ENCODE measurements at places on chromosomes 11 and 22. TPM values are rescaled to one million over a fixed set of nuclear protein-coding genes. Genes with fewer than 3 reads are reported as not detected.

DNA sequence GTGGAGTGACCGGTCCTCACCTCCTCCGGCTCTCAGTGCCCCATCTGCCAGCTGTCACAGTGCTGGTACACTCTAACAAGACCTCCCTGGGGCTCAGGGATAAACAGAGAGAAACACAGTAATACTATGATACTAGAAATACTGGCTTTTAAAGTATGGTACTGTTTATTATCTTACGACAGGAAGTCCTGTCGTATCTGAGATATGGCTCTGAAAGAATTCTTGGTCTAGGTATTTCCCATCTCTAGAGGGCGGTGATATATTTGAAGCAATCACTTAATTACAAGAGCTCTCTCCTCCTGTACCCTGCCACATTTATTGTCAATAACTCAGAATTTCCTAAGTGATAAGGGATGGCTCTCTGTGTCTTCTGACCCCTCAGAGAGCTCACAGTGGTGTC, 119.1 kb downstream of the RRM1 start:
- H3K4me3 ChIP-seq: no peak overlapping the region
- H3K36me3 ChIP-seq: no peaks in the 10 kb centered on the region
- DNase-seq: no peak
- H3K27ac ChIP-seq: no peak overlapping the region

DNA sequence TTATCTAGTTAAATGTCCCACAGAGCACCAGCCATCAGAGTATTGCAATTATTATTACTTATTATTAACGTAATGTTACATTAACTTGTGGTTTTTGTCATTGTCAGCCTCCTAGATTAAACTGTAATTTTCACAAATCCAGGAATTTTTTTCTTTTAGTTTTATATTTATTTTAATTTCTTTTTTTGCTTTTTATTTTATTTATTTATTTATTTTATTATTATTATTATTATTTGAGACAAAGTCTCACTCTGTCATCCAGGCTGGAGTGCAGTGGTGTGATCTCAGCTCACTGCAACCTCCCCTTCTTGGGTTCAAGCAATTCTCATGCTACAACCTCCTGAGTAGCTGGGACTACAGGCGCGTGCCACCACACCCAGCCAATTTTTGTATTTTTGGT, 202.9 kb upstream of the LUZP2 start:
- no peaks in the 10 kb centered on the region for H3K4me1 ChIP-seq
- H3K4me3 ChIP-seq: no peak overlapping the region
- no peaks in the 10 kb centered on the region for H3K27me3 ChIP-seq
- no peak for DNase-seq
- H3K27ac ChIP-seq: no peak overlapping the region

NUDT8 gene
- 2.7 TPM for polyA plus RNA-seq

GRCh38 chr11:104645261-104646222, 252.7 kb downstream of the CASP12 start:
- no peaks in the 10 kb centered on the region for H3K36me3 ChIP-seq
- H3K27me3 ChIP-seq: no peaks in the 10 kb centered on the region
- no peak for DNase-seq

DNA sequence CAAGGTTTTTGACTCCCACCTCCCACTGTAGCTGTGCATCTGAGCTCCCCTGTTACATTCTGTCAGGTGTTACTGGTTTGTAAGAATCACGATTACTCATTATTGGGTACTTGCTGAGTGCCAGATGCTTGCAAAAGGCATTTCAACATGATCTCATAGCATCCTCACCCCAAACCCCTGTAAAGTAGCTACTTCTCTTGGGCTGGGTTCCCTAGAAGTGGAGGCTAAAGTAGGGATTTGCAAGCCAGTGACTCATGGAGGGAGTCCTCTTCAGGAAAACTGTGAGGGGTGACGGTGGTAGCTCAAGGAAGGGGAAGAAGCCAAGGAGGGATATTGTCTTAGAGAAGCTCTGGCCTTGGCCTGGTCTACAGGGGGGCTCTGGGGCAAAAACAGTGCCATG, 78.6 kb downstream of the TIMP3 start:
- H3K27ac ChIP-seq: no peak overlapping the region
- H3K27me3 ChIP-seq: no peaks in the 10 kb centered on the region
- H3K4me3 ChIP-seq: no peak overlapping the region
- H3K4me1 ChIP-seq: no peaks in the 10 kb centered on the region
- no peaks in the 10 kb centered on the region for H3K36me3 ChIP-seq

- H3K4me1 ChIP-seq: no peaks in the 10 kb centered on the region
- H3K27me3 ChIP-seq: no peaks in the 10 kb centered on the region
- H3K27ac ChIP-seq: no peak overlapping the region
- H3K36me3 ChIP-seq: no peaks in the 10 kb centered on the region
- DNase-seq: no peak
Measured at GRCh38 chr11:81098471-81098870, 1635.2 kb downstream of the FAM181B start.

- no peak overlapping the region for H3K27ac ChIP-seq
- DNase-seq: no peak
- H3K4me3 ChIP-seq: no peak overlapping the region
- no peaks in the 10 kb centered on the region for H3K27me3 ChIP-seq
Measured at GRCh38 chr11:47034091-47034490, 97.5 kb downstream of the CSTPP1 start.
